ENCODE measurements at places on chromosomes 13 and 19.
A peak's percentile ranks its signal among the peaks of the same experiment; 100 is the strongest.

DNA sequence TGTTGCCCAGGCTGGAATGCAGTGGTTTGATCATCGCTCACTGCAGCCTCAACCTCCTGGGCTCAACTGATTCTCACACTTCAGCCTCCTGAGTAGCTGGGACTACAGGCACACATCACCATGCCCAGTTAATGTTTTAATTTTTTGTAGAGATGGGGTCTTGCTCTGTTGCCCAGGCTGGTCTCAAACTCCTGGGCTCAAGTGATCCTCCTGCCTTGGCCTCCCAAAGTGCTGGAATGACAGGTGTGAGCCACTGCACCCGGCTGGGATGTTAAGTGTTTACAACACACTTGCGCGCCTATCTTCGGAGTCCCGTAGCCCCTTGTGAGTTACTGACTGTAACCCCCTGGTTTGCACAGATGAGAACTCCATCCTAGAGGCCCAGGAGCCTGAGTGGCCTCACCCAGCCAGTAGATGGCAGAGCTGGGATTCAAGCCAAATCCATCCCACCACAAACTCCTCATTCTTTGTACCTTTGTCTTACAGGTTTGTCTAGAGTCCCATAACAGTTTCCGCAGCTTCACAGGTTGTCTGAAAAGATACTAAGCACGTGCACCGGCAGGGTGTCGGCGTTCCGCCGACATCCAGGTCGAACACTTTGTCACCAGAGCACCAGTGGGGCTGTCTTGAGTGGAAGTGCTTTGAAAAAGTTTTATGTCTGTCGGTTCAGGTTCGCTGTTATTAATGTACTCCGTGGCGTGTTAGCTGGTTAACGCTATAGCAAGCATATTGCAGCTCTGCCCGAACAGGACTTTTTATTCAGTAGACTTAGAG is 14.7 kb downstream of the MAG start:
- no peak overlapping the region for H3K27ac ChIP-seq
- no peak overlapping the region for H3K4me3 ChIP-seq
- no peaks in the 10 kb centered on the region for H3K4me1 ChIP-seq
- H3K27me3 ChIP-seq: no peaks in the 10 kb centered on the region

DNA sequence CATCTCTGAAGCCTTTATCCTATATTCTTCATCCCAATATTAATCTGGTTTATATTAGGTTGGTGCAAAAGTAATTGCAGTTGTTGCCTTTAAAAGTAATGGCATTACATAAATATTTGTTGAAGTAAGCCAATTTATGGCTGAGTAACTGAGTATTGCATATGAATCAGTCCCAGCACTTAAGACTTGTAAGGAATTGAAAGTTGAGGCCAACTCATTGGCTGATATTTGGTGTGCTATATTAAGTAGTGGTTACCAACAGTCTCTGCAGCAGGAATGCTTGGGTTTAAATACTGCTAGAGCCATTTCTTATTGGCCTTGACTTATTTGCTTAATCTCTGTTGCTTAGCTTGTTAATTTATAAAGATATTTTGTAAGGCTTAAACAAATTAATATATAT is 460.7 kb downstream of the GPC6 start:
- no peak overlapping the region for H3K4me3 ChIP-seq
- H3K4me1 ChIP-seq: no peaks in the 10 kb centered on the region
- H3K27me3 ChIP-seq: no peaks in the 10 kb centered on the region
- H3K36me3 ChIP-seq: no peaks in the 10 kb centered on the region

- H3K36me3 ChIP-seq: no peaks in the 10 kb centered on the region
- DNase-seq: no peak
- no peak overlapping the region for H3K4me3 ChIP-seq
- H3K4me1 ChIP-seq: no peaks in the 10 kb centered on the region
- H3K27ac ChIP-seq: no peak overlapping the region
Observed at GRCh38 chr13:30971575-30971974, 39.1 kb downstream of the TEX26 start.

- H3K27ac ChIP-seq: no peak overlapping the region
- no peaks in the 10 kb centered on the region for H3K36me3 ChIP-seq
- DNase-seq: no peak
- no peaks in the 10 kb centered on the region for H3K4me1 ChIP-seq
Observed at GRCh38 chr13:76336889-76337844, 549.0 kb downstream of the KCTD12 start.

DNA sequence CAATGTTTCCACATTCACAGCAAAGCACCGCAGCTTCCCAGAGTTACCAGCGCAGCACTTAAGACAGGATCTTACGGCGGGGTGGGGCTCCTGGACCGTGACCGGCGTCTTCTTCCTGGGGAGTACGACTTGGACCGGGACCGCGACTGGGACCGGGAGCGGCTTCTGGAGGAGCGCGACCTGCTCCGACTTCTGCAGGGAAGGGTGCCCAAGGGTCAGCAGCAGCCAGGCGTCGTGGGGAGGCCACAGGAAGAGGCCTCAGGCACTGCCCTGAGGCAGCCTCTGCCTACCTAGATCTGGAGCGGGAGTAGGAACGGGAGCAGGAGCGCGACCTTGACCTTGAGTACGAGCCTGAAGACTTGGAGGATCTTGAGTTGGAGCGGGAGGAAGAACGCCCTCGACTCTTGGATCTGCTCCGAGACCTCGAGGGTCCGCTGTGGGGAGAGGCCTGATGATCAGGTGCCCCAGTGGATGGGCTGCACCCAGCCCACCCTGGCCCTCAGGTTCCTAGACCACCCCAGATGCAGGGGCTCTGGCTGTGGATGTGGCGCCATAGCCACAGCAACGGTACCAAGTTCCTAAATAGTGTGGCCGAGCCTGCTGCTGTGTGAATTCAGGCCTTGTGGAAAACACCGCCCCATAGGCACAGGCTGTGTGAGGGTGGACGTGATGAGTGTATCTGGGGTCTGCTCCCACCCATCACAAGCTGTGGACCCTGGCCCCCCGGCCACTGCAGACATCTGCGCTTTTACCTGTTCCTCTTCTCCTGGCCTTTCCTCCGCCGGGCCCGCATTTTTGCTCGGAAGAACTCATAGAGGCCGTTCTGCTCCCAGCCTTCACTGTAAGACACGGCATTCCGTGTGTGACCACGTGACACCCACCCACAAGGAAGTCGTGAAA is 21.9 kb downstream of the CHERP start:
- peaks cover 66% of the 10 kb centered on the region for H3K36me3 ChIP-seq
- no peak overlapping the region for H3K27ac ChIP-seq
- DNase-seq: no peak
- H3K27me3 ChIP-seq: no peaks in the 10 kb centered on the region
- no peak overlapping the region for H3K4me3 ChIP-seq

GRCh38 chr13:28239374-28239773 is 101.0 kb downstream of the PAN3 start:
- no peaks in the 10 kb centered on the region for H3K27me3 ChIP-seq
- H3K4me1 ChIP-seq: no peaks in the 10 kb centered on the region
- H3K27ac ChIP-seq: no peak overlapping the region
- no peak overlapping the region for H3K4me3 ChIP-seq

GRCh38 chr13:34765446-34766180 is 176.5 kb upstream of the NBEA start:
- H3K4me1 ChIP-seq: no peaks in the 10 kb centered on the region
- DNase-seq: no peak
- no peak overlapping the region for H3K27ac ChIP-seq
- H3K36me3 ChIP-seq: no peaks in the 10 kb centered on the region

DNA sequence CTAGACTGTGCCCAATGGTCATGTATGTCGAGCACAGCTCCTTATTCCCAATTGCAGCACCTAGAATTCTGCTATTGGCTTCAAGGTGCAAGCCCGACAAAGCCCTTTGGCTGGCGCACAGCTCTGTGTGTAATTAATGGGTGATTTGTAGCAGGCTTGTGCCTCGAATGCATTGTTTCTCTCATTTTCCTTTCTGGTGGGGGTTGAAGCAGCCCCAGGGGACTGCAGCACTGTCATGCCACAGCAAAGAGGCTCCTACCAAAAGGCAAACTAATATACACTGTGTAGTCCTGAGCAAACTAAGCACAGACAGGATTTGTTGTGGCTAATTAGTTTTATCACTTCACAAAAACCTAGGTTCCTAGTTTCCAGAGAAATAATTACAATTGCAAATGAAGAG is 898.7 kb downstream of the UQCRFS1 start:
- no peak overlapping the region for H3K27ac ChIP-seq
- no peaks in the 10 kb centered on the region for H3K4me1 ChIP-seq
- no peaks in the 10 kb centered on the region for H3K36me3 ChIP-seq
- no peaks in the 10 kb centered on the region for H3K27me3 ChIP-seq
- no peak for DNase-seq
- H3K4me3 ChIP-seq: no peak overlapping the region

GRCh38 chr19:29682236-29682895 is 17.1 kb downstream of the PLEKHF1 start:
- no peaks in the 10 kb centered on the region for H3K27me3 ChIP-seq
- peaks cover 46% of the 10 kb centered on the region for H3K4me1 ChIP-seq
- peaks cover 15% of the 10 kb centered on the region for H3K36me3 ChIP-seq

GRCh38 chr19:55643003-55643886 is at the start of gene ZNF581:
Gene ZNF581, plus strand, starts transcription at chr19:55643649. Its CDS starts 923 bp downstream, at chr19:55644572.
- peaks cover 58% of the 10 kb centered on the region for H3K36me3 ChIP-seq
- H3K4me1 ChIP-seq: peaks cover 36% of the 10 kb centered on the region
- peak within 1 kb of the TSS; percentile 99 for H3K4me3 ChIP-seq
- H3K27ac ChIP-seq: peak within 1 kb of the TSS; percentile 97
- peak; percentile 77 for DNase-seq

DNA sequence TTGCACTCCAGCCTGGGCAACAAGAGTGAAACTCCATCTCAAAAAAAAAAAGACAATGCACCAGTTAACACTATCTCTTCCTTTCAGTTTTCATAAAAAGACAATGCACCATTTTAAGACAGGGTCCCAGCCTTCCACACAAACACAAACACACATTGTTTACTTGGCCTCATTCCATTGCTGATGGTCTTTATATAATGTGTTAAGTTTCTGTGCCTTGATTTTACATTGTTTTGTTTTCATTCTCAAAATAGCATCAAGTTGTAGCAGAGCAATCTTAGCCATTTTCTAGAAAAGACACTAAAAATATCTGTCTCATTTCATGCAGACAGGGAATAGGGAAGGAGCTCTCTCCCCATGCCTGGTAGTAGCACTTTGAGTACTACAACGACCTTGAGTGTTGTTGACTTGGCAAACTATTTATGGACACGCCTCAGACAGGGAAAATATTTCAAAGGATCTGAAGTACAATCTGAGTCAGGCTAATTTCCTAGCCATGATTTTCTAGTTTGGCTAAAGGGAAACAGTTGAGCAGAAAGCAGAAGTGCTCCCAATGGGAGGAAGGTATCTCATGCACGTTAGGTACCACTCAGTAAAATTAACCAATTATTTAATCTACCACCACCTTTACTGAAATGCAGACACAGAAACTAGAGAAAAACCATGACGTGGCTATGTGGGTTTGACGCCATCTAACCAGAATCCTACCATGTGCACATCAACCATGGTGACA is 120.6 kb downstream of the ABCC4 start:
- H3K27me3 ChIP-seq: no peaks in the 10 kb centered on the region
- H3K4me1 ChIP-seq: peaks cover 60% of the 10 kb centered on the region
- H3K4me3 ChIP-seq: no peak overlapping the region
- H3K36me3 ChIP-seq: peaks cover 75% of the 10 kb centered on the region
- no peak for DNase-seq

DNA sequence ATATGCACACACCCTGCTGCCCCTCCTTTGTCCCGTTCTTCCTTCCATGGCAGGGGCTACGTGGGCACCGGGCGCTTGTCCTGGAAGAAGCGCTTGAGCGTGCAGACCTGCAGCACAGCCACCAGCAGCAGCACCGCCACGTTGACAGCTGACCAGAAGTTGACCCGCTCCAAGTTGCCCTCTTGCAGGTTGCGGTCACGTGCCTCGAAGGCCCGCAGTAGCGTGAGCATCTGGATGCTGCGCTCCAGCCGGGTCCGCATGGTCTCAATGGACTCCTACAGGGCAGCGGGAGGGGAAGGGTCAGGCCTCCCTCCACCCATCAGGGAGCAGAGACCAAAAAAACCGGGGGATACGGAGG is 3.1 kb downstream of the TMED1 start:
- H3K4me1 ChIP-seq: peaks cover 10% of the 10 kb centered on the region
- peaks cover 40% of the 10 kb centered on the region for H3K36me3 ChIP-seq
- no peak overlapping the region for H3K4me3 ChIP-seq
- DNase-seq: no peak
- no peaks in the 10 kb centered on the region for H3K27me3 ChIP-seq

DNA sequence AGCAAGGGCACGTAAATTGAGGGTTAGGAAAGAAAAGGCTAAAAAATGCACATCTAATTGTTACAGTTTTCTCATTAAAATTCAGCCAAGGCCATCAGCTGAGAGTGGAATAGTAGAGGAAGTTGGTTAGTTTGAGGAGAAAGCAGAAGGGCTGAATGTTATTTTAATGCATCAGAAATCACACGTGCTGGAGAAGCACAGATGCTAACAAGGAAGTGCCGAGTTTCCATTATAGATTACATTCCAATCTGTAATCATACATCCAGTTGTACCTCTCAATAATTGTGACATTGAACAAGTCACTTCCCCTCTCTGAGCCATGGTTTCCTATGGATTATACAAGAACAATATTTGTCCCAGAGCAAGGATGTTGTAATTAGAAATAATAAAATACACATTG is 25.1 kb downstream of the FPR3 start:
- no peak overlapping the region for H3K27ac ChIP-seq
- no peaks in the 10 kb centered on the region for H3K4me1 ChIP-seq
- H3K4me3 ChIP-seq: no peak overlapping the region
